ENCODE measurements at places on chromosomes 5 and 9. TPM values are rescaled to one million over a fixed set of nuclear protein-coding genes. Genes with fewer than 3 reads are reported as not detected.

DNA sequence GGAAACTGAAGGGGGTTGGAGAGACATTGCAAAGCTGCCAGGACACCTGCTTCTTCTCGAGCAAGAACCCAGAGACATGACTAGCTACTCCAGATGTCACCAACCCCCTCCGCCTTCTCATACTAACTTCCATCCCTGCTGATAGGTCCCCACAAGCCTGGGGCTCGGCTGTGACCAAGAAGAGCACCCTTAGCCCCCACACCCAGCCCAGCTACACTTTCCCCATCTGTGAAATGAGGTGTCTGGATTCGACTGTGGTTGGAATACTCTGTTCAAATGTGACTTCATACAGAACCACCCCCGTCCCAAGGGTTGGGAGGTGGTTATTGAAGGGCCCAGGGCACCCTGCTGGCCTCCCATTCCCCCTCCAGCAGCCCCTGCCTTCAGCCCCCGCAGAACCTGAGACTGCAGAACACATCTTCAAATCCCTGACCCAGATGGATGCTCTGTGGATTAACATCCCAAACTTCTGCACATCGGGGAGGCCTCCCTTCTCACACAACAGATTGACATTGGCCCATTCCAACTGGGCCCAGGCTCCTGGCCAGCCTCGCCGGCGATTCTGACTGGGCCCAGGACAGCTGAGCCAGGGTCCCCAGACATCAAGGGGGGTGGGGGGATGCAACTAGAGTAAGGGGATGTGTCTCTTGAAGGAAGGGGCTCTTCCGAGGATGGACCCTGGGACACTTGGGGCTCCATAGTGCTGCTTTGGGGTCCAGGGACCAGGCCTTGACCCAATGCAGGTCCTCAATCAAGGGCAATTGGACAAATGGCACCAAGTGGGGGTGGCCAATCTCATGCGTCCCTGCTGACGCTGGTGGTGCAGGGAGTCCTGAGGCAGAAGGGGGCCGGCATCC lies 21.7 kb upstream of the FIBCD1 start:
- no peak for DNase-seq

DNA sequence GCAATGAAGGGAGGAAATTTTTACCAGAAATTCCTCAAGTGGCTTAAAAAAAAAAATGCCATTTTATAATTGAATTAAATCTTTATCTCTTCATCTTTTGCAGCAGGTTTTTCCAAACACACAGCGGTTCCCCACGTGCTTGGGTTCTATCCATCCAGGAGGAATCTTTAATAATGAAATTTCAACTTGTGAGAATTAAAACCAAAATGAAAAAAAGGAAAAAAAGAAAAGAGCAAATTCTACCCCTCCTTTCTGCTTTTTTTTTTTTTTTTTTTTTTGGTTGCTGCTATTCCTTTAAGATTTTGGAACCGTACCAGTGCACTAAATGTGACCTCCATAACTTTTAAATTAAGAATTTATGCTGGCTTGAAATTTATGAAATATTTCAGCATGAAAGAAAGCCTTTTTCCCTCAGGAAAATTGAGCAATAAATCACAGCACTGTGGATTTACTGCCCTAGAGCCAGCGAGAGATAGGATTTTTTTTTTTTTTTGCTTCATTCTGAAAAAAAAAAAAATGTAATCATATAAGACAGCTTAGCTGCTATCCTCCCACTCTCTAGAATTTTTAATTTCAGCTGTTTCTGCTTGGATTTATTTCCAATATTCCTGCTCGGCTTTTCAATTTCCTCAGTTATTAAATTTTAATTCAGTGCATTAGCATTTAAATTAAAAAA lies 88.5 kb downstream of the ZNF618 start:
- DNase-seq, result no peak

Gene ZBTB26
- 2.7 TPM for polyA plus RNA-seq

GRCh38 chr9:21559402-21560280 lies 77.5 kb upstream of the IFNE start:
- peak; percentile 83 for DNase-seq

GRCh38 chr9:130229759-130230158 lies 35.8 kb upstream of the HMCN2 start:
- no peak for DNase-seq

DNA sequence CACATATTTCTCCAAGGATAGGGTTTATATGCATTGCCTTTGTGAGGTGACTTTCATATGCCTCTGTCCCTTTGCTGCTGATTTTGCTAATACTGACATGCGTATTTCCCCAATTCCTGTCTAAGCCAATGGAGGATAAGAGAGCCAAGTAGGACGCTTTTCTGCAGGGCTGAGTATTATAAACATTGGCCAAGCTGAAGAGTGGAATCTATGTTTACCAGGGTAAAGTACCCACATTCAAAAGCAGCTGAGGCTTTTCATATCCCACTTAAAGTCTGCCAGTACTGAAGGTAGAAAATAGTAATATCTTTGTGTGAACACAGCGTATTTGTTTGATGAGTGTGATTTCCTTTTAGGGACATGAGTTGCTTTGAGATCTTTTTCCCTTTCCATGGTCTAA lies 128.8 kb upstream of the GPR151 start:
- no peak for DNase-seq

Gene ZNF300
- 15.1 TPM for polyA plus RNA-seq

DNA sequence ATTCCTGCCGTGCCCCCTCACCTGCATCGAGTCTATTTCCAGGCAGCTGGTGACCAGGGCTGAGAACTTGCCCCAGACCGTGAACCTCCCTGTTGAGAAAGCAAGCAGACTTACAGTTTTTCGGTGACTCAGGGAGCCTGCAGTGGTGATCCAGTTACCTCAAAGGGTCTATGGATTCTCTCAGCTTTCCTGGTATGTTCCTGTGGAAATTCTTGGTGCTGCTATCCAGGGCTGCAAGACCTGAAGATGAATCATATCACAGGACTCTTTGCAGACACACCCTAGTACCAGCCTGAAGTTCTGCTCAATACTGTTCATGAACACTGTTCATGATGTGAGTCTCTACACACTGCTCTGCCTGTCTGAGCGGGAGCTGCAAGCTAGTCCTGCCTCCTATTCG lies 154.7 kb downstream of the WDR70 start:
- DNase-seq, result no peak

Gene LHFPL2
- 8.8 TPM for polyA plus RNA-seq

Gene CCDC183
- polyA plus RNA-seq, result 1.6 TPM

- DNase-seq, result peak; percentile 88
Measured at GRCh38 chr5:126499853-126500342, 76.7 kb downstream of the GRAMD2B start.

- DNase-seq, result no peak
Measured at GRCh38 chr5:55672477-55672911, 39.6 kb downstream of the SLC38A9 start.

- DNase-seq, result no peak
Measured at GRCh38 chr5:94932259-94932658, 313.8 kb downstream of the SLF1 start.

DNA sequence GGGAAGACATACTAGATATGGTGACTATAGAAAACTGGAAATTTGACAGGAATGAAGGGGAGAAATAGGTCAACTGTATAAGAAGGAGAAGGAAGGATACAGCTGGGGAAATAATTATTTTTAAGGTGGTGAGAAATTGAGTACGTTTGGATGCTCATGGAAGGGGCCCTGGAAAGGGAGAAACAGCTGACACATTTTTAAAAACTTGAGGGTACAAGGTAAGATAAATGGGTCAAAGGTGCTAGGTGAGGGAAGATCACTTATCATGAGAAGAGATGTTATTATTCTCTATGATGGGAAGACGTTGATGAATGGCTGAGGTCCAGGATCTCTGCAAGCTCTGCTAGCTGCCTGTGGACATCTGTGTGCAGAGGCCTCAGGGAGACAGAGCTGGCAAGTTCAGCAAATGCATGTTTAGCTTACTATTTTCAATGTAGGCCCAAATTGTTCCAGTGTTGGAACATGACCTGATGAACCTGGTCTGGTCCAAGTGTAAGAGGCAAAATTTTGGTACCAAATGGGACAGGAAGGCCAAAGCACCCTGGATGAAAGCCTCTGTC lies 181.7 kb downstream of the MTRR start:
- DNase-seq, result no peak

DNA sequence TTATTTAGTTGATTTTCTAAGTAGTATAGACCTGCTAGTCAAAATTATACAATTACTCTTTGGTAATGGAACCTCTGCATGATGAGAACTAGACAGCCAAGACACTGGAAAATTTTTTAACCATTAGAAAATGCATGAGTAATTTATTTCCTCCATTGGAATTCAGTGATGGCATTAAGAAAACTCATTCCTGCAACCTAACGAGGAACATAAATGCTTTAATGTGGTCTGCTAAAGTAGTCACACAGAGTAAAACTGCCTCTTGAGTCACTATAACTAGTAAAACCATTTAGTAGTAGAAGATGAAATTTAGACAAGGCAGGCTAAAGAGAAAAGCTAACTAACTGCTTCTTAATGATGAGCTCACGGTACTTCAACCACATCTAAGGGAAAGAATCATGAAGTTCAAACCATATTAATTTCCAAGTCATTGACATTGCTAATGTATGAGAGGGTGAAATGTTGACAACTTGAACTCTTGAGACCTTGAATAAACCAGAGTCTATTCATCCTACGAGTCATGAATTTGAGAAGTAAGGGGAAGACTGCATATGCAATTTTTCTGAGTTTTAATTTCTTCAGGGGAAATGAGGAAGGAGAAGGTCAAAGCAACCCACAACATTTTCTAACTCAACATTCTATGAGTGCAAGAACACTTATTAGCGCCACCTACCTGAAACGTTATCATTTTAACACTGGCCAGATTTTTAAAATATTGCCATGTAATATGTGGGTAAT lies 74.4 kb downstream of the GLIS3 start:
- peak; percentile 8 for DNase-seq

DNA sequence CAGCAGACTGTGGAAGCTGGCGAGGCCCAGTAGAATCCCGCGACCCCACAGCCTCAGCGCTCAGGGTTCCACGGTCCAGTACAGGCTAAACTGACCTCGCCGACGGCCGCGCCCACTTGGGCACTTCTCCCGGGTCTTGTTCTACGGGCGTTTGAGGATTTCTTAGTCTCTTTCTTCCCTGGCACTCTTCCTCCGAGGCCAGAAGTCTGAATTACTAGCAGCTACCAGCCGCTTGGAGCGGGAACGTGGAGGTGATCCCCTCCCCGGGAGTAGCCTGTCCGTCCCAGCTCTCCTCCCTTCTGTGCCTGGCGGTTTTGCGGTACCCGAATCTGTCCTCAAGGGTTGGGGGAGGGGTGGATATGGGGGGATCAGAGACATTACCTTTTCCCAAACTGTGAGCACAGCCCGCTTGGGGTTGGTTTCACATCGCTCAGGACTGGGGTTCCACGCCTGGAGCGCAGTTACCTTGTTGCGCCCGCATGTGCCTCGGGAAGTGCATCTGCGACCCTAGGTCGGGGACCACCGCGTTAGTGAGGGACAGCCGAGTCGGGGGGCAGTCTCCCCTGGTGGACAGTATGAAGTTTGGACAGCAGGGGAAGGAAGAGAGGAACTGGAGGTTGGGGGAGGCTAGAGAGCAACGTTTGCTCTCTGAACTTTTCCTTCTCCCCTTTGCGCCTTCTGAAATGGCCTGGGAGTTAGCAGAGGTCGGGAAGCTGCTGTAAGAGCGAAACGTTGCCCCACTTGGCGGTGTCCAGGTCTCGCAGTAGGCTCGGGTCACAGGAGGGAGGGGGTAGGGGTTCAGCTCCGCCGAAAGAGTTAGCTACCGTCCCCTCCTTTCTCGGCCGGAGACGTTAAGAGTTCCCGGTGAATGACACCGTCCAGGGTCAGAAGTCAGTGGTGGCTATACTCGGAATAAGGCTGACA lies 190.8 kb downstream of the MEF2C start:
- DNase-seq, result no peak

DNA sequence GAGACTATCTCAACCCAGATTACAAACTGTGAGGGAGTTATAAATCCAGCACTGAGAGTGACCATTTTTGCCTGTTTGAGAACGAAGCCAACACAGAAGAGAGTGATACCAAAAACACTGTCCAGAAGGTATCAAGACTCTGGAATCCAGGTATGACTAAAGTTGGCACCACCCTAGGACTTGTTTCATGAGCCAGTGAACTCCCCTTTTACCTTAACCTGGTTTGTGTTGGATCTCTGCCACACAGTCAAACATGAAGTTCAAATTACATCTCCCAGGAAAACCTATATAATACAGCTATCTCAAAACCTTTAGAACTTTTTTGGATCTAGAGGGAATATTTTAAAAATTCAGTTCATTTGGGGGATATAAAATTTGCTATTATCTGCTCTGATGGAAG lies 11.4 kb downstream of the ZBTB5 start:
- no peak for DNase-seq

DNA sequence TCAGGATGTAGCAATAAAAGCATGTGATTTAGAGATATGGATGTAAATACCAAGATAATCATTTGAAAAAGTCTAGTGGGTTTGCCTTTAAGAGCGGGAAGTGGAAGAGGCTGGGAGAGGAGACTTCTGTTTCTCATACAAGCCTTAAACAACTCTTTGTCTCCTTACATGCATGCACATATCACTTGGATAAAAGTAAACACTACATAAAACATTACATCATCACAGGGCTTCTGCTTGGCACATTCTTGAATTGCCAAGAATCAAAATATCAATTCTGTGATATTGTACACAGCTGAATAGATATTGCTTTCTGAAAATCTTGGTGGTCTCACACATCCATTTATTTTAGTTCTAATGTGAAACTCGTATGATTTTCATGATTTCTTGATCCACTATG lies 57.6 kb downstream of the FOXD1 start:
- DNase-seq, result no peak

DNA sequence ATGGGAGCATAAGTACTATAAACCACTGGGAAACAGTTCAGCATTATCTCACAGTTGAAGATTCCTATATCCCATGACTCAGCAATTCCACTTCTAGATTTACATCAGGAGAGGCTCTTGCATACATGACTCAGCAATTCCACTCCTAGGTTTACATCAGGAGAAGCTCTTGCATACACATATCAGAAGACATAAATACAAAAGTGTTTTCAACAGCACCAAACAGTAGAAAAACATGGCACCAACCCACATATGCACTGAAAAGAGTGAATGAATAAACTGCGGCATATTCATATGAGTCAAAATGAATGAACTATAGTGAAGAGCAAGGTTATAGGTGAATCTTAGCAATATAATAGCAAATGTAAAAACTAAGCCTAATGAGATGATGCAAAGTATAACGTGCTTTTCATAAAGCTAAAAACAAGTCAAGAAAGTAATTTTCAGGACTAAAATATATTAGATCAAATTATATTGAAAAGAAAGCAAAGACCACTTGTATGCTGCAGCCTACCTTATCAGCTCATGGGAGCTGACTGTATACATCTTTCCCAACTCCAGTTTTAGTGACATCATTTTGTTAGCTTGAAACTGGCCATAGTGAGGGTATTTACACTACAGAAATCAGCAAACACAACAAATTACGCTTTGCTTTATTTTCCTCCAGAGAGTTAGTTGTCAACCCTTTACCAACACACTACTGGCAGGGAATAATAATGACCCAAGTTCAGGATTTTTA lies 95.8 kb downstream of the ANKRD18B start:
- peak; percentile 54 for DNase-seq

Data from GM23338 (cell line).